ENCODE measurements at places on chromosomes 3 and 15. TPM values are rescaled to one million over a fixed set of nuclear protein-coding genes. Genes with fewer than 3 reads are reported as not detected.

PRTG gene
- polyA plus RNA-seq = not detected

WDR76 gene
- polyA plus RNA-seq = 5.4 TPM

FGF12 gene
- 0.32 TPM for polyA plus RNA-seq

TIGIT gene
- 7.9 TPM for polyA plus RNA-seq

NR2E3 gene
- not detected for polyA plus RNA-seq

SCN11A gene
- polyA plus RNA-seq = 0.57 TPM

GRK7 gene
- polyA plus RNA-seq = under 0.01 TPM

NLGN1 gene
- polyA plus RNA-seq = not detected

CYP1A1 gene
- polyA plus RNA-seq = 0.92 TPM

VIPR1 gene
- polyA plus RNA-seq = 50.6 TPM

Measured in sigmoid colon (tissue), 7 donors.